ENCODE measurements at places on chromosomes 5 and 9. TPM values are rescaled to one million over a fixed set of nuclear protein-coding genes. Genes with fewer than 3 reads are reported as not detected.

DNA sequence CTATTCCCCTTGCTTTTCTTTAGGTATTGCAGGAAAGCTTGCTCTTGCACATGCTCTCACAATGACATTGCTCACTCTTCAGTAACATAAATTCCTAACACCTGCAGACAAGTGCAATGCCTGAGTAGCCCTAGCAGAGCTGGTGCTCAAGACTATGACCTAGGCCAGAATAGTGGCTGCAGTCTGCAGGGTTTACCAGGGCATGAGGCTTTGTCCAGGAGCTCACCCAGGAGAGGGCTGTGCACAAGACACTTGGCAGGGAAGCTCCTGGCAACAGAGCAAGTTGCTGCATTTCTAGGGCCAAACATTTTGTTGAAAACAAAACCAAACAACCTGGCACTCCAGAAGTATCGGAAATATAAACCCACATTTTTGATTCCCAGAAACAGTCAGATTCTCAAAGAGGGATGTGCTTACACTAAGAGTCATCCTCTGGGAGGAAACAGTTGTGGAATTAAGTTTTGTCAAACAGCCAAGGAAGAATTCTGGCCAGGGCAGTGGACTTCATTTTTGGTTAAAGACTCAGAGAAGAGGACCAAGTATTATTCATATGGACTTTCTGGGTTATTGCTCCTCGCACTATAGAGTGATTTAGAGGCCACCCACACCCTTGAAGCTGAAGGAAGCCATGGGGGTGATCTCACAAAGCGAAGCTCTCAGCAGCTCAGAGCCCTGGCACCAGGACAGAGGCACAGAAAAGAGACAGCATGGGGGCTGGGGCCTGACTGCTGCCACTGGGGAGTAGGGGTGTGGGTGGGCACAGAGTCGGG, 44.9 kb downstream of the MACROH2A1 start:
- DNase-seq = no peak

GRCh38 chr5:78253201-78253600, 41.3 kb downstream of the AP3B1 start:
- DNase-seq = no peak

GRCh38 chr9:98380065-98380681, 124.7 kb upstream of the TBC1D2 start:
- no peak for DNase-seq

DNA sequence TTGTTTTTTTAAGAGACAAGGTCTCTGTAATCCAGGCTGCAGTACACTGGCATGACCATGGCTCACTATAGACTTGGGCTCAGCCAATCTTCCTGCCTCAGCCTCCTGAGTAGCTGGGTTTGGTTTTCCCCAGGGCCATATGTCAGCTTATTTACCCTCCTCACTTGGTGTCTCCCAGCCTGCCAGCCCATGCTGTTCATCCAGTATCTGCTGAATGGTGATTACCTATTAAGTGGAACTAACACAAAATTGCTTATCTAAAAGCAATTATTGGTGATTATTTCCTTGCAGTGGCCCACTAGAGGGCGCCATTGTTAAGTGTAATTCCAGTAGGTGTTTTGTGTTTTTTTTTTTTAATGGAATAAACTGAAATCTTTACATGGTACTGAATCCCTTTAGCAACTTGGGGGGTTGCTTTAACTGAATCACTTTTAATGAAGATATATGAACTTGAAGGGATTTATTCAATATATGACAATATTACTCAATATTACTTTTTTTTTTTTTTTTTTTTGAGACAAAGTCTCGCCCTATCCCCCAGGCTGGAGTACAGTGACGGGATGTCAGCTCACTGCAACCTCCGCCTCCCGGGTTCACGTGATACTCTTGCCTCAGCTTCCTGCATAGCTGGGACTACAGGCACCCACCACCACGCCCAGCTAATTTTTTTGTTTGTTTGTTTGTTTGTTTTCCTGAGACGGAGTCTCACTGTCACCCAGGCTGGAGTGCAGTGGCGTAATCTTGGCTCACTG, 13.8 kb downstream of the EXOSC2 start:
- DNase-seq = peak; percentile 80

Gene TMEM252
- not detected for total RNA-seq

Gene GMCL2
- total RNA-seq = not detected

Gene ABLIM3
- 4.6 TPM for total RNA-seq

- no peak for DNase-seq
Measured at GRCh38 chr5:153400931-153401330, 89.5 kb upstream of the GRIA1 start.

- no peak for DNase-seq
Measured at GRCh38 chr5:138596105-138596881, 21.1 kb upstream of the HSPA9 start.

Gene TAS2R1
- total RNA-seq = not detected

Gene PLPP7
- 1.8 TPM for total RNA-seq

DNA sequence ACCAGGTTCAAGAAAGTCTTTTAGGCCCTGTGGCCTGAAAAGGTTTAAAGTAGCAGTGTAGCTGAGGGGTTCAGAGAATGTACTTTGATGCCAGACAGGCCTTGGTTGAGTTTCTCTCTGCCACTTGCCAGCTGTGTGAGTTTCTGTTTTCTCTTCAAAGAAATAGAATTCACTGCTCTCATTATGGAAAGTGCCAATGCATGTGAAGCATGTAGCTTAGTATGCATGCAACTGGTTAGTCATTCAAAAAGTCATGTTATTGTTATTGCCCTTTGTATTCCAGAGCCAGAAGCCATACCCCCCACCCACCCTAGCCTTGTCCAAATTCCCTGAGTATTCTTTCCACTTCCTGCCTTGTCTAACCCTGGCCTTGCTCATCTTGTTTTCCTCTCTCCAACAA, 101.7 kb downstream of the ADRB2 start:
- DNase-seq = no peak

GRCh38 chr9:87707805-87708506, 18.0 kb upstream of the CTSL start:
- no peak for DNase-seq

- DNase-seq = peak; percentile 82
Measured at GRCh38 chr5:72848474-72849428, 32.3 kb downstream of the TNPO1 start.

DNA sequence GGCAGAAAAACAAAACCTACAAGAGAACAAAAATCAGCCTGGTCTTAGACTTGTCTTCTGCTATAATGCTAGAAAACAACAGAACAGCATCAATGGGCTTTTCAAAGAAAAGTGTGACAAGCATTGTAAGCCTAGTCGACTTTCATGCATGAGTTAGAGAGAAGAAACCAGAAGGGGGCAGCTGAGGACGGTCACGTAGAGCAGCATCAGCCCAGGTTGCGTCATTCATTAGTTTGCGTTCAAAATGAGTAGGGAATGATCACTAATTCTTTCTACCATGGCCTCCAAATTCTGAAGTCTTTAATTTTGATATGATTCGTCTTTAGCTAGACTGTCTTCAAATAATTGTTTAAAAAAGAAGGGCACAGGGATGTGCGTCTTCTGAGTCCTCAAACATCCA, 4.7 kb upstream of the ISCA1 start:
- DNase-seq = peak; percentile 65

Gene PCDHGA5
- total RNA-seq = 2.3 TPM

Gene TDRD7
- total RNA-seq = 20.1 TPM

Data from stomach (tissue), 19 donors.